ENCODE measurements at places on chromosomes 2 and 18. TPM values are rescaled to one million over a fixed set of nuclear protein-coding genes. Genes with fewer than 3 reads are reported as not detected.

- peak; percentile 92 for ATAC-seq
These were observed 153.7 kb upstream of the SERTAD2 start for GRCh38 chr2:64807417-64807816.

- ATAC-seq: no peak
These were observed 185.2 kb downstream of the GBX2 start for GRCh38 chr2:235983016-235983415.

GRCh38 chr2:225076125-225076524, 33.9 kb upstream of the DOCK10 start:
- no peak for ATAC-seq

DNA sequence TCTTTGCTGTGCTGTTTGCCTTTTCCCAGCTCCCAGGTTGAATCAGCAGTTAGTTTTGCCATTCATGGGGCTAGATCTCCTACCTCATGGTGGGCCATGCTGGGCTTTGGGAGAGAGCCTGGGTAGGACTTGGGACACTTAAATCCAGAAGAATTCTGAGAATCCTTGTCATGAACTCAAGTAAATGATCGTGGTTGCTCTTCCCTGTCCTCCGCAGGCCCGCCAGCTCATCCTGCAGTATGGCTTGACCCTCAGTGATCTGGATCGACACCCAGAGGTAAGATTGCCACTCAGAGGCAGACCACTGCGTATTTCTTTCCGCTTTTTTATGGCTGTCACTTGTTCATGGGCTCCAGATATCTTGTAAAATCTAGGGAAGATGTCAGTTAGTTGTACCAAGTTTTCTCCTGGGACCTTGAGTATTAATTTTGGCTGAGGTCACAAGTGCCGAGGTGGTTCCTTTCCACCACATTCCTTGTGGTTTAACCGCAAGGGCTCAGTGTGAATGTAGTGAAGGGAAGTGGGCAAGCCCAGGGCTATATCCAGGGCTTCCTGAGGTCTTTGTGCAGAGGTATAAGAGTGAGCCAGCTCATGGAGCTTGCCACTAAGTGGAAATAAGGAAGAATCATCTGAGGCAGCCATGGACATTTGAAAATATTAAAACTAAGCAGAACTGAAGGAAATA, 37.7 kb downstream of the RPIA start:
- ATAC-seq: no peak

- ATAC-seq: no peak
These were observed 118.4 kb downstream of the TANC1 start for GRCh38 chr2:159086826-159087225.

DNA sequence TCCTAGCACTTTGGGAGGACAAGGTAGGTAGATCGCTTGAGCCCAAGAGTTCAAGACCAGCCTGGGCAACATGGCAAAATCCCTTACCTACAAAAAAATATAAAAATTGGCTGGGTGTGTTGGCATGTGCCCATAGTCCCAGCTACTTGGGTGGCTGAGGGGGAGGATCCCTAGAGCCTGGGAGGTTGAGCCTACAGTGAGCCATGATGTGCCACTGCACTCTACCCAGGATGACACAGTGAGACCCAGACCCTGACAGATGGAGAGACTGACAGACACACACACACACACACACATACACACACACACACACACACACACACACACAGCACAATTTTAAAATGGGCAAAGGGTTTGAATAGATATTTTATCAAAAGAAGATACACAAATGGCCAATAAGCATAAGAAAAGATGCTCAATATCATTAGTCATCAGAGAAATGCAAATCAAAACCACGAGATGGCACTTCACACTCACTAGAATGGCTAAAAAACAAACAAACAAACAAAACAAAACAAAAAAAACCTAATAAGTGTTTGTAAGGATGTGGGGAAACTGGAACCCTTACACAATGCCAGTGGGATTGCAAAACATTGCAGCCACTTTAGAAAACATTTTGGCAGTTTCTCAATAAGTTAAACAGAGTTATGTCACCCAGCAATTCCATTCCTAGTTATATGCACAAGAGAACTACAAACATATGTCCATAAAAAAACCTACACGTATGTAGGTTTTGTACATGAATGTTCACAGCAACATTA, 42.3 kb downstream of the BAZ2B start:
- no peak for ATAC-seq

DNA sequence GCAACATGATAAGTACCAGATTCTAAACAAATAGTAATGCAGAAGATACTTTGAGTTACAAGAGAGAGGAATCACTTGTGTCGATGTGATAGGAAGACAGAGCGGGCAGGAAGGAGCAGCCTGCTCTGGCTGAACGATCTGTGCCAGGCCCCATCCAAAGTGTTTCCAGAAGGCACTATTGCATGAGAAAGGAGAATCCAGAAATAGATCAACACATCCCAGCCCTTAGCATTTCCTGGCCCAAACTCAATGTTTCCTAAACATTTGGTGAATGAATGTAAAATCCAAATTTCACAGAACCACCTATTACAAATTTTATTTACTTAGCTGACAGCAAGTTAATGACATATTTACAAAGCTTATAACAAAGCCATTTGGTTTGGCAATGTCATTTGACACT, 257.2 kb downstream of the TXNL1 start:
- no peak for ATAC-seq

GRCh38 chr2:1798785-1799144, 54.5 kb upstream of the PXDN start:
- no peak for ATAC-seq

DNA sequence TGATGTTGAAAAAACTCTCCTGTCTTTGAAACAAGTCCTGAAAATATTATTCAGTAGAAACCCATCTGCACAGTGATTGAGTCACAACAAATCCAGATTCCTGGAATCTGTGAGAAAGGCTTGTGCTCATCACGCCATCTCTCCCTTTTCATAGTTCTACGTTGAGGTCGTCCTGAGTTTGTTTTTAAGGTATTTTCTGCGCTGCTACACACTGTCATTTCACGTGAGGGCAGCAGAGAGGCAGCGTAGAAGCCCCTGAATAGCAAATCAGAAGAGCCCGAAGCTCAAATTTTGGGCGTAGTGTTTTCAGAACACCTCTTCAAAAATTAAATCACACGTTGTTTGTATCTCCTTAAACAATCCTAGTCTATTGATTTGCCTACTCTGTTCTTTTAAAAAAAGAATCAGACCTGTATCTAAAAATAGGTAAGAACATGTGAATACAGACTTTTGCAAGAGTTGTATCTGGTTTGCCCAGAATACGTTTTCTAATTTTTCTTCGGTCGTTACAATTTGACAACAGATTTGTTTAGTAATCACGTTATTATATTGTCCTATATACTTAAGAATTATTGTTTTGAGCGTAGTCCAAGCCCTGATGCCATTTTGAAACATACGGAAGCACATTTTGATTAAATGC, 61.6 kb upstream of the SLC38A11 start:
- no peak for ATAC-seq

GRCh38 chr2:239601880-239602279, 201.1 kb upstream of the HDAC4 start:
- no peak for ATAC-seq

GRCh38 chr18:9539283-9539682, 64.0 kb downstream of the RALBP1 start:
- ATAC-seq: peak; percentile 45

- no peak for ATAC-seq
These were observed 36.7 kb downstream of the TTN start for GRCh38 chr2:178770518-178770917.

DNA sequence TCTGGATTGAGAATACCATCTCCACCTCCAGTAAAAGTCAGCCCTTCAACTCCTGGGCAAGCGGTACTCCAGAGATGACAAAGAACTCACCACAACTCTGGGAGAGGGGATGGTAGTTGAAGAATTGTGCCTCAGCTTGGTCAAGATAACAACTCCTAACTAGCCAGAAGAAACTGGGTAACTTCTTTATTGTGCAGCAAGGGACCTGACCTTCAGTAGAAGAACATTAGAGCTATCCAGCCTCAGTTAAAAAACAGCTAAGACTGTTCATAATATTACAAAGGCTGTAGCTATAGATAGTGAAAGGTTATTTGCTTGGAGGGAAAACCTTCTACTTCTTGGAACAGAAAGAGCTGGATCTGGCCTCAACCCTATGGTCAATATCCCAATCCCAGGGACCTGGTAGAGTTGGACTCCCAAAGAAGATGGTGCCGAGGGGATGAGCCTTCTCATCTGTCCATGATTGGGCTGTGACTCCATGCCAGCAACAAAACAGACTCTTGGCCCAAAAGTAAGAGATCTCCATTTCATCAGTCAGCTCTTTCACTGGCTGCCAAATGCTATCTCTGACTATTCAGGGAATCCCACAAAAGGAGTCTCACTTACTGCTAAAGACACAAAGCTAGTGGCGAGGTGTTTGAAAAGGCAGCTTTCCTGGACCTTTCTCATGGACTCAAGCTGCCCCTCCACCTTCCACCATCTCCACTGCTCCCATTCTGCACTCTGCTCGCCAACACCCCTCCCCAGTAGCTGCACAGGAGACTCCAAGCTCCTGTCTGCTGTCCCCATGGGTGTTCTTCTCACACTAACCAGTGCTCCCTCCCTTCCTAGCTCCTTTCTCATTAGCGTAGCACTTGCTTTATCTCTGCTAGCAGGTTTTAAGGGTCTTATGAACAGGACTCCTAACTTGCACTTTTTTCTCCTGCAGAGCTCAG, 145.8 kb downstream of the CAPN13 start:
- ATAC-seq: no peak

- no peak for ATAC-seq
These were observed 137.2 kb upstream of the HAAO start for GRCh38 chr2:42929546-42930024.

DNA sequence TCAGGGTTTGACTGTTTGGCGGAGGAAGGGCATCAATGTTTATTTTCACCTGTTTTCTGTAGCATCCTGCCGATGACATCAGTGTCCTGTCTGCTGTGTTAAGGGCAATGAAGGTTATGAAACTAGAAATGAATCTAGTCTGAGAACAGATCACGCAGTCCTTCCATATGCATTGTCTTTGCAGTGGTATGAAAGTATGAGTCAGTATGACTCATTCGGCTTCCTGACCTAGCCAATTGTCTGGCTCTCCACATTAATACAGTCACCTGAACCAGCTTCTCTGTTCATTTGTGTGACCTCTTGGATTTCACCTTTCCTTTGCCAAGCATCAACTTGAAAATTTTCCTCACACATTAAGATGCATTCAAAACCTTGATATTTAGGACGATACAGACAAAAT, 353.8 kb downstream of the RND3 start:
- peak; percentile 95 for ATAC-seq

- ATAC-seq: no peak
These were observed 601.2 kb downstream of the LRP1B start for GRCh38 chr2:141529659-141530058.

- peak; percentile 99 for ATAC-seq
These were observed 149.6 kb downstream of the IRS1 start for GRCh38 chr2:226649871-226650660.

GRCh38 chr18:67597759-67598158, 81.2 kb upstream of the DSEL start:
- no peak for ATAC-seq

- no peak for ATAC-seq
These were observed 745.3 kb upstream of the CELF4 start for GRCh38 chr18:38310936-38311335.

ACP1 gene
- 61.2 TPM for total RNA-seq

SNTG2 gene
- total RNA-seq: 0.60 TPM

BOLL gene
- not detected for total RNA-seq

DUSP19 gene
- 1.2 TPM for total RNA-seq

FZD7 gene
- total RNA-seq: 3.0 TPM

B3GNT7 gene
- 5.5 TPM for total RNA-seq

ATP6V1B1 gene
- 2.4 TPM for total RNA-seq

PRKCE gene
- total RNA-seq: 13.1 TPM

LIPT1 gene
- total RNA-seq: 3.3 TPM

C2orf78 gene
- total RNA-seq: not detected

GPR155 gene
- total RNA-seq: 3.7 TPM

TMEM169 gene
- 0.04 TPM for total RNA-seq

RAMP1 gene
- 2.2 TPM for total RNA-seq
